NCI-H69 (cell line): ENCODE measurements at places on chromosomes 13 and 19.

GRCh38 chr13:45174478-45174877 lies 26.4 kb downstream of the KCTD4 start:
- DNase-seq: no peak

DNA sequence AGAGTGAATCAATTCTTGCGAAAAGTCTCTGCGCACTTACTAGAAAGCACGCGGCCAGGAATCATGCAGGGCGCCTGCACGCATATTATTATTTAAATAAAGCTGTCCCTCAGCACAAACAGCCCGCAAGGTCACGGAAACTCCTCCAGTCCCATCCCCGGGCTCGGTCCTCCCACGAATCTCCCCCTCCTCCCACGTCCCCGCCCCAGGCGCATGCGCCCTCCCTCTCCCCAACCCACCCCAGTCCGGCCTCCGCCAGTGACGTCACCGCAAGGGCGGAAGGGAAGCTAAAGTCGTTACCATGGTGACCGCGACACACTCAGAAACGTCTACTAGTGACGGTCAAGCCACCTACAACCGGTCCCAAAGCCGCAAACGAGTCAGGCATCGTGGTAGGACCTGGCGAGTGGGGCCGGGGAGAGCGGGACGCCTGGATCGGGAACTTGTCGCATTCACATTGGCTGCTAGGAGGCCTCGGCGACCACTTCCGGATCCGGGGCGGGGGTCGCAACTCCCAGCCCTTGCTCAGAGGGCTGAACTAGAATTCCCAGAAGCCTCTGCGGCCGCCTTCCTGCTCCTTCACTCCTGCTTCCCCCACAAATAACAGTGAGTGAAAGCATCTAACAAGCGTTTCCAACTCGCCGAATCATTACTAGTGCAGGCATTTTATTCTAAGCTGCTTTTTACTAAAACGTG lies at the start of gene ZSCAN5A:
Gene ZSCAN5A (minus strand): TSS at position 459 of the 696 bp plus-strand sequence. CDS start 89,793 bp downstream, outside the sequence.
- DNase-seq: peak; percentile 98

GRCh38 chr13:24985107-24985506 lies 110.8 kb upstream of the PABPC3 start:
- DNase-seq: no peak

GRCh38 chr13:36834299-36834698 lies 15.3 kb downstream of the RFXAP start:
- DNase-seq: no peak

- peak; percentile 97 for DNase-seq
These were observed 7.8 kb upstream of the SELENOV start for GRCh38 chr19:39506944-39507714.

GRCh38 chr13:54347531-54347930 lies 1318.9 kb downstream of the OLFM4 start:
- DNase-seq: no peak

GRCh38 chr19:35459414-35460082 lies 11.5 kb downstream of the FFAR2 start:
- DNase-seq: no peak

DNA sequence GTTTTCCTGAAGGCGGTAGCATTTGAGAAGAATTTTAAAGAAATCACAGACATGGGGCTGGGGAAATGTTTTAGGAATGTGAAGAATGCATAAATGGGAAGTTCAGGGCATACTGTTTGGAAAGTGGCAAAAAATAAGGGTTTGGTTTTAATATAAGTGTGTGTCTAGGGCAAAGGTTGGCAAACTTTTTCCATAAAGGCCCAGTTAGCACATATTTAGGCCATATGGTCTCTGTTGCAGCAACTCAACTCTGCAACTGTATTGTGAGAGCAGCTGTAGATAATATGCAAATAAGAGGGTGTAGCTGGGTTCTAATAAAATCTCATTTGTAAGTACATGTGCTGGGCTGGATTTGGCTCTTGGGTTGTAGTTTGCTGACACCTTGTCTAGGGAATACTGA lies 521.9 kb downstream of the DIAPH3 start:
- no peak for DNase-seq

GRCh38 chr13:95185851-95186250 lies 115.4 kb downstream of the ABCC4 start:
- DNase-seq: no peak

- no peak for DNase-seq
These were observed 65.8 kb upstream of the MED4 start for GRCh38 chr13:48160606-48161278.

- no peak for DNase-seq
These were observed 43.6 kb upstream of the LSM14A start for GRCh38 chr19:34128558-34129250.

DNA sequence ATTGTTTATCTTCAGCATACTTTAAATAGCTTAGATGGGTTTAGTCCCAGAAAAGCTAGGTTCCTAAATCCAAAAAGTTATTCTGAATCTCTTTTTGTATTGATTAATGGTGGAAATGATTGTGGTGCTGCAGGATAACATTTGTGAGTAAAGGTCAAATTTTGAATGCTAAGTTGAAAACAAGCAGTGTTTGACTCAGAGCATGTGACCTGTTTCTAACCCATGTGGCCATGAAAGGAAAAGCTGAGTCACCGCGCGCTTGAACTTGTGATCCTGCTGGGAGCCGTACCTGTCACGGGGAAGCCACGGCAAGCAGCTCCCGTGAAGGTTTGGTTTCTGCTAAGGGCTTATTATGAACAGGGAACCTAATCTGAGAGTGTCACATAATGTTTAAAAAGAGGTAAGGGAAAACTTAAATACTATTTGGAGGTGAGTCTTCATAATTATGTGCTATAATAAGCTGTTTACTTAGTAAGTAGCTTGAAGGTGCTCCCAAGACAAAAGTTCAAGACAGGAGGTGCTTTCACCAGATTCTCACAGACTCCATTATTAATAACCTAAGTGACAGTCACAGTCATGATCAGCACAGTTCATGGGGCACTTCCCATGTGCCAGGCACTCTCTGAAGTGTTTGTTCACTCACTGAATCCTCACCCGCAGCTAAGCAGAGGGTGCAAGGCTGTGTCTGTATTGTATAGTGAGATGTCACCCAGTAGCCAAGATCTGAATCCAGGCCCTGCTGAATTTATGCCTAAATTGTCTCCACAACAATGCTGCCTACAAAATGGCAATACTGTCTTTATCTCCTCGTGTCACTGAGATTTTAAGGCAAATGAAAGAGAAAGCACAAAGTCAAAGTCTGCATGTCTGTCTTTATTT lies 286.5 kb downstream of the MYO16 start:
- DNase-seq: peak; percentile 59

DNA sequence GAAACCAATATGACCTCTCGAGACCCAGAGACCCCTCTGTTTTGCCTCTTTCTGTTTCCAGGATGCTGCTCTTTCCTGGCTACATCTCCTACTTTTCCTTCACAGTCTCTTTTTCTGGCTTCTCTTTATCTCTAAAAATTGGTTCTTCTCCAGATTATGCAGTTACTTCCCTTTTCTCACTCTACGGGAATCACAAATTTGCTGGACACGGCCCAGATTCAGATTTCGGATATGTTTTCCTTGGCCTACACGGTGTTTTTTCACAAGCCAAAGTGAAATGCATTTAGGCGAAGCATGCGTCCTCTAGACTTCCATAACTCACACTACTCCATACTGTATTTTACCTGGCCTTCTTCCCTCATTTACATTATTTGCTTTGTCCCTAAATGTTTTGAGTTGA lies 214.7 kb upstream of the MIR17HG start:
- DNase-seq: no peak

- no peak for DNase-seq
These were observed 12.0 kb downstream of the GPX4 start for GRCh38 chr19:1115646-1116420.

- DNase-seq: peak; percentile 44
These were observed 877.2 kb upstream of the PCDH20 start for GRCh38 chr13:62292714-62293480.

DNA sequence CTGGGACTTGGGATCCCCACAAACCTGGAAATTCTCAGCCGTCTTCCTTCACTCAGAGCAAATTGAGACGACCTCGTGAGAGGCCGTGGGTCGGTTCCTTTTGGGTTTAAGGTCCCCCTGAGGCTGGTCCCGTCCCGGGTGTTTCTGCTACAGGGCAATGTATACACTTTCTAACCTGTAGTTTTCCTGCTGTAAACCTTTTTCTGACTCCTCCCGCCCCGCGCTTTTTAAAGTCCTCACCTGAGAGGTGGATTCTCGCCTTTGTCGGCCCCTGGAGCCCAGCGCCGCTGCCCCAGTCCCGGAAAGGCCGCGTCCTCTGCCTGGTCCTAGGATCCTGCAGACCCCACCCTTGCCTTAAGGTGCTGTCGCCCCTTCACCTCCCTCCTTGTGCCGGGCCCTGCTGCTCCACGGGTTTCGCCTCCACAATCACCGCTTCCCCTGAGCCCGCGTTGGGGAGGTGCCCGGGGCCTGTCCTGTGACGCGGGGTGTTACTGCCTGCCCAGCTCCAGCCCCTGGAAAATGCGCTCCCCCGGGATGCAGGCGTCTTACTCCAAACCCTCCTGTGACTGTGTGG lies 391 bp downstream of the ZNF761 start:
- DNase-seq: peak; percentile 56

- DNase-seq: no peak
These were observed 307.1 kb downstream of the OXGR1 start for GRCh38 chr13:96687191-96687590.

DNA sequence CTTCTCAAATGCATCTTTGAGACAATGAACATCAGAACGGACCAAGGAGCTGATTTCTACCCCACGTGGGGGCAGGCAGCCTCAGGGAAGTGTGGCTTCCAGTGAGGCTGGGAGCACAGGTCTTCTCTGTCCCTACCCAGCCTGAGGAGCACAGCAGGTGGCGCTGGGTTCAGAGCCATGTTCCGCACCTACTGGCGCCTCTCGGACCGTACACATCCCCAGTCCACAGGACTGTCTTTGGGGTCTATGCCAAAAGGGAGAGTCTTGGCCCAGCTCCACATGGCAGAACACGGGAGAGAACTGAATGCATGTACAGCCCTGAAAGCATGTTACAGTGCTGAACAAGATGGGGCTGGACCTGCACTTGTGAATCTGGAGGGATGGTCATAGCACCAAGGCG lies 22.6 kb downstream of the SUGP1 start:
- no peak for DNase-seq

DNA sequence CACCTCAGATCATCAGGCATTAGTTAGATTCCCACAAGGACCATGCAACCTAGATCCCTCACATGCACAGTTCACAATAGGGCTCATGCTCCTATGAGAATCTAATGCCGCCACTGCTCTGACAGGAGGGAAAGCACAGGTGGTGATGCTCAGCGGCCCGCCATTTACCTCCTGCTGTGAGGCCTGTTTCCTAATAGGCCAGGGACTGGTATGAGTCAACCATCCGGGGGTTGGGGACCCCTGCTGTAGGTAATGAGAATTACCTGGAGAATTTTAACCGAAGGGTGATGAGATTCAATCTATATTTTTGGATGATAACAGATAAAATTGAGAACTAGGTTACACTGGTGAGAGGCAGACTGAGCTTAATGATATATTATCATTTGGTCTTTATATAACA lies 101.4 kb downstream of the LACC1 start:
- peak; percentile 65 for DNase-seq

- peak; percentile 30 for DNase-seq
These were observed 58.6 kb downstream of the WASF3 start for GRCh38 chr13:26616126-26616525.

DNA sequence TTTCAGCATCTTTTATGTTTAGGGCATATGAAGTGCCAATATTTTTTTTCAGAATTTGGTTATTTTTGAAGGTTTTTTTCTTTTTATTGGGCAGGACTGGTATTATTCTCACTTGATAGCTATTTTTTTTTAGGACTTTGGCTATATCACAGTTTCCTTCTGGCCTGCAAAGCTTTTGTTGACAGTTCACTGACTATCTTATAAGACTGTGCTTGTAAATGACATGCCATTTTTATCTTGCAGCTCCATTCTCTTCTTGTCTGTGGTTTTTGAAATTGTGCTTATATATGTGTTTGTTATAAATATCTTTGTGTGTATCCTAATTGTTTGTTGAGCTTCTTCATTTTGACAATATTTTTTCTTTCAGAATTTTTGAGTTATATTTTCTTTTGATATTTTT lies 26.4 kb upstream of the ZNF431 start:
- no peak for DNase-seq

- no peak for DNase-seq
These were observed 765.4 kb upstream of the SPRY2 start for GRCh38 chr13:81106348-81106747.

DNA sequence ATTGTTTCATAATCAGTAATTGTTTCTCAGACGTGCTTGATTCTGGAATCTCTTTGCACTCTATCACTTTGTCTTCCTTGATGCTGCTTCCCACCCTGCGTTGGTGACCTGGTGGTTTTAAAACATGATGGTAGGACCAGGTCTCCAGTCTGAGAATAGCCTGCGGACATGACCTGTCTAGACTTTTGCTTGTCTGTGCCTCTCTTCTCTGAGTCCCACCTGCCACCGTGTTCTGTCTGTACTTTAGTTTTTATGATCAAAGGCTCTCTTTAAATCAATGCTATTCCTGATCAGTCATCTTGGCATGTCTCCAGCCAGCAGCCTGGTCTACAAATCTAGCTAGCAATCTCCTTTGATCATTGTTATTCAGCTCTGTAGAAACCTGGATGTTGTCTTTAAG lies 933.9 kb downstream of the DIAPH3 start:
- peak; percentile 11 for DNase-seq

- peak; percentile 22 for DNase-seq
These were observed 65.8 kb downstream of the FREM2 start for GRCh38 chr13:38752686-38753085.

GRCh38 chr13:40613914-40614313 lies 52.5 kb downstream of the FOXO1 start:
- no peak for DNase-seq

DNA sequence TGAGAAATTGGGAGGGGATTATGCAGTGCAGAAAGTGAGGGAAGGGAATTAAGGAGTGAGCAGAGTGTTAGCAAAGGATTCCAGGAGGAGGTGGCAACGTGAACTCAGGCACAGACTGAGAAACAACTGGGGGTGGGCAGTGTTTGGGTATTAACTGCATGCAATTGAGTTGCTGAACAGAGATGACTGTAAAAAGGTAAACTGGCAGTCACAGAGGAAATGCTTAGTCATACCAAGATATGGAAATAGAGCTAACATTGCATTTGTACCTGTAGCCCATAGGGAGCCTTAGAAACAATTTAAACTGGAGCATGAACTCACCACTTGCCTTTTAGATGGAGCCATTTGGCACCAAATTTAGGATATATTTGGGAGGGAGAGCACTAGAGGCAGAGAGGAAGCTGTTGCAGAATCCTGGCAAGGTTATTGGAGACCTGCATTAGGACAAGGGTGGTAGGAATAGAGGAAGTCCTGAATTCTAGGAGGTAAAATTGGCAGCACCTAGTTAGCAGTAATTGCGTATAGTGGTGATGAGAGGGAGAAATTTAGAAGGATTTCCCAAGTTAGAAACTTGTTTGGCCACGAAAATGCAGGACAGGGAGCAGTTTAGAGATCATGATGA lies 100.6 kb upstream of the FRY start:
- peak; percentile 26 for DNase-seq

GRCh38 chr13:24199016-24199415 lies 38.5 kb downstream of the SPATA13 start:
- no peak for DNase-seq

DNA sequence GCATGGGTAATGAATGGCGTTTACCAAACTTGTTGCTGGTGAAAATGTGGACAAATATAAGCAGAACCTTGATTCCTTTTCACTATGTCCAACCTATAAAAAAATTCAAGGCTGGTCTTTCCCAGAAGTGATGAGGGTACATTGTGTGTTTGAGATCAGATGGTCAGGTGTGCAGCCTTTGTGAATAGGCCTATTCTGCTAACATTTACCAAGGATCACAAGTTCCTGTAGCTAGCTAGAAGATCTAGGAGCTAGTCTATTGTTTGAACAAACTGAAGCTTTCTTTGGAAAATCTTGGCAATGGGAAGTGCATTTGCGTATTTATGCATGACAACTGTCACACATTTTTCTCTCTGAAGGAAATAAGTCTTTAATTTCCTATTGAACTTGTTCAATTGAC lies 489.6 kb downstream of the KLF5 start:
- no peak for DNase-seq
